Amniotic stem cell (primary cell): ENCODE measurements at places on chromosomes 13 and 19.

DNA sequence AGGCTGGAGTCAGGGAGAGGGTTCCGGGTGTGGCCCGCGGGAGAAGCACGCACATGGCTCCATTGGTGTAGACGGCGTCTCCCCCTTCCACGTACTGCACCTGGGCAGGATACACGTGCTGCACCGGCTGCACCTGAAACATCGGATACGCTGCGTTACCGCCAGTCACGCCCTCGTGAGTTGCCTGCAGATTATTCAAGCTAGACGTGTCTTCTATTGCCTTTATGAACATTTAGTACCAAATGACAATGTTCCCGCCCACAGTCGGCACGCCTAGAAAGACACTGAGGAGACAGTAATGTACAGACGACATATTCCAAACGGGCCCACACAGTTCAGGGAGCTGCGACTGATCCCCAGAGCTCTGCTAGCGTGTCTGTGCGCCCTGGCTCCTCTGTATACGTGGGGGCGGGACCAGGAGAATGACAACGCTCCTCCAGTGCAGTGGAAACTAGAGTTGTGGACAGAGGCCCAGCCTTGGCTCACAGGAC lies 64.1 kb upstream of the RANBP3 start:
- DNase-seq = no peak

- DNase-seq = no peak
Measured at GRCh38 chr19:6235031-6235951, 44.5 kb downstream of the MLLT1 start.

DNA sequence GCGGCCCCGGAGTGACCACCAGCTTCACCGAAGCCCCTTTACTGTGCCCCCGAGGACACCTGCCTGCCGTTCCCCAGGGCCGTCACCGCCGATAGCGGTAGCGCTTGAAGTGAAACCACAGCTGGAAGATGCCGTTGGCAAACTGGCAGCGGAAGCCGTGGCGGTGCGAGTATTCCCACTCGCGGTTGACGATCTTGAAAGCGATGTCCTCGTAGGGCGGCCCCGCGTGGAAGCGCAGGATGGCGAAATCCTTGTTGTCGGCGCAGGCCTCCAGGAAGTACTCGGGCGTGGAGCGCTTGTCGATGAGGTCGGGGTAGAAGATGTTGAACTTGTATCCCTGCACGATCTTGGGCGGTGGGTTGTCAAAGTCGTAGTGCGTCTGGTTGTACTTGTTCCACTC lies 5.2 kb upstream of the TBXA2R start:
- no peak for DNase-seq

DNA sequence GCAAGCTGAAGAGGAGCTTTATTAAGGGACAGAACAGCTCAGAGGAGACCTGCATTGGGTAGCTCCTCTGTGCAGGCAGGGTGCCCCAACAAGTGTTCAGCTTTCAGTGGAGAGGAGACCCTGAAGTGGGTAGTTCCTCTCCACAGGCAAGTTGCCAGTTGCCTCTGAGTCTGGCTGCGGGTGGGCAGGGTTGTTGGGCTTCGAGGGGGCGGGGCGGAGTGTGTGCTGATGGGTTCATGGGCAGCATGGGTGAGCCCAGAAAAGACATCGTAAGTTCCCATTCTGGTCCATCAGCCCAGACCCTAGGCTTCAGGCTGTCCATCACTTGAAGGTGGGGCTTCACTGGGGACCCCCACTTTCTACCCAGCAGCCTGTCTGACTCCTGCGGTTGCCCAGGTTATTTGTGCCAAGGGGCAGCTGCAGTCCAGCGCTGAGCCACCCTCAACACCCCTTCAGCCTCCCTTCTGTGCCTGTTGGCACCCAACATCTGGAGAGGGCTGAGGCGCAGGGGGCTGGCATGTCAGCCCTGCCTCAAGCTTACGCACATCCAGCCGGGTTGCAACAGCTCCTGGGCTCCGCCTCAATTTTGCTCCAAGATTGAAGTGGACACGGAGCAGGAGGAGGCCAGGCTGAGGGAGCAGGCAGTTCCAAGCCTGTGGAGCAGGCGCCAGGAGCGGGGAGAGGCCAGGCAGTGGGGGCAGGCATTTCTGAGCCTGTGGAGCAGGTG lies 350.5 kb upstream of the PCDH20 start:
- DNase-seq = no peak

GRCh38 chr19:1841209-1841924 lies 6.9 kb downstream of the REXO1 start:
- DNase-seq = no peak

- DNase-seq = no peak
Measured at GRCh38 chr13:110524541-110525257, 36.8 kb downstream of the RAB20 start.

- no peak for DNase-seq
Measured at GRCh38 chr19:21694171-21694906, 73.0 kb downstream of the ZNF100 start.

GRCh38 chr13:70864731-70865130 lies 756.5 kb upstream of the KLHL1 start:
- DNase-seq = no peak
